Heart right ventricle (tissue), 16 donors: ENCODE measurements at places on chromosomes 12 and 14. TPM values are rescaled to one million over a fixed set of nuclear protein-coding genes. Genes with fewer than 3 reads are reported as not detected.
A peak's percentile ranks its signal among the peaks of the same experiment; 100 is the strongest.

Gene PTMS
- total RNA-seq = 89.5 TPM

- H3K4me1 ChIP-seq = no peaks in the 10 kb centered on the region
- no peak for DNase-seq
- H3K4me3 ChIP-seq = no peak overlapping the region
- no peak overlapping the region for H3K27ac ChIP-seq
- no peaks in the 10 kb centered on the region for H3K27me3 ChIP-seq
These were observed 51.4 kb downstream of the KICS2 start for GRCh38 chr12:64170730-64171129.

Gene SERPINA6
- not detected for total RNA-seq

- peak; percentile 33 for DNase-seq
- H3K4me3 ChIP-seq = no peak overlapping the region
- no peaks in the 10 kb centered on the region for H3K36me3 ChIP-seq
These were observed 146.3 kb downstream of the CAND1 start for GRCh38 chr12:67415473-67415872.

DNA sequence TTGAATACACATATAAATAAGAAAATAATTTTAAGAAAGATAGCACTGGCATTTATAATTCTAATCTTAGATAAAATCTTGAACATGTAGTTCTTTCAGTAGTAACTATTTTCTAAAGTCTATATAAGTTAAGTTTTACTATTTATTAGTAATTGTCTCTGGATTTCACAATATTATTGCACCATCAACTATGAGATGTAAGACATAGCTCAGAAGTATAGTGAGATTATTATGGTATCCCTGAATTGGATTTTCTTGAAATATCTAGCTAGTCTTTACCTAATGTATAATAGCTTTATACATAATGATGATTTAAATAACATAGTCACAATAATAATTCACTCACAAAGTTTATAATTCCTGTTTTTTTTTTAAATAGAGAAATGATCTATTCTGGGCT, 6.7 kb downstream of the CLEC12A start:
- H3K36me3 ChIP-seq = no peaks in the 10 kb centered on the region
- no peak for DNase-seq
- no peak overlapping the region for H3K4me3 ChIP-seq

DNA sequence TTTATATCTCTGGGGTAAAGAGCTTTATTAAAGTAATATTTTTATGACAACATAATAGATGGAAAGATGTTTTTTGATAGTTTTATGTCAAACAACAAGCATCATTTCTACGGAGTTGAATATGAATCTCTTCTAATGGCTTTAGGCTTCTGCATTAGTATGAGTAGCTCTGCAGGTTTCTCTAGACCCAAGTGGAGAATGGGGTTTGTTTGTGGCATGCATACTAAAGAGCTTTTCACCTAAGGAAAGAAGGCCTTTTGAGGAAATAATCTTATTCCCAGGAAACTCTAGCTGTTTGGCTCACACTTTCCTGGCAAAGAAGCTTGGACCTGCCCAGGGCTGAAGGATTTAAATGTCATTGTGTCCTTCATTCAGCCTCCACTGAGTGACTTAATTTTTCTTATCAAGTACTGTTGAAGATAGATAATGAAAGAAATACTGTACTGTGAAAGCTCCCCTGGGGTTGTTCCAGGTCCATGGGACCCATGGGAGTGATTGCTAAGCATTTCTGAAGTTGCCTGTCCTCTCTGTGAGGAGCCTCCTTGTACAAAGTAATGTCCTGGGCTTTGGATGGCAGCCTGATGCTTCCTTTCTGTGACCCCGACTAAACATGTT, 469.3 kb downstream of the LRIG3 start:
- no peaks in the 10 kb centered on the region for H3K27me3 ChIP-seq
- H3K27ac ChIP-seq = no peak overlapping the region
- no peaks in the 10 kb centered on the region for H3K36me3 ChIP-seq
- H3K4me3 ChIP-seq = no peak overlapping the region

Gene TMEM52B
- total RNA-seq = not detected

GRCh38 chr12:7483343-7483742, 20.2 kb downstream of the CD163 start:
- H3K36me3 ChIP-seq = no peaks in the 10 kb centered on the region
- no peak overlapping the region for H3K4me3 ChIP-seq
- H3K27ac ChIP-seq = no peak overlapping the region
- H3K27me3 ChIP-seq = no peaks in the 10 kb centered on the region
